Esophagus squamous epithelium (tissue), 5 donors: ENCODE measurements at places on chromosomes 3 and 15.

GRCh38 chr15:95718441-95718840 lies 612.1 kb upstream of the NR2F2 start:
- no peak for DNase-seq

- no peak for DNase-seq
Measured at GRCh38 chr3:17552351-17552750, 190.1 kb downstream of the TBC1D5 start.

DNA sequence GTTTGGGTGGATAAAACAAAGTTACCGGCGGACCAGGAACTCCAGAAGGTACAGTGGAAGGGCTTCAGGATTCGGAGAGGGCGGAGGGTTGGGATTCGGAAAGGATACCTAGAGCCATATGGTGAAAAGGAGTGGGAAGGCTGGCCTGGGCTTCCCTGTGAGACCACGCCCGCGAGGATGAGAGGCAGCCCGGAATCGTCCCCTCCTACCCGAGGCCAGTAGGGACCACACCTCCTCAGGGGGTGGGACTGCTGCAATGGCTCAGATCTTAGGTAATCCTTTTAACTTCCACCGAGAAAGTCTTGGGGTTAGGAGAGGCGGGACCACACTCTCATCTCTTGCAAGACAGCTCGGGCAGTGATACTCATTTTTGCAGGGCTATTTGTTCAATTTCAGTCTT lies 511.3 kb downstream of the OCA2 start:
- no peak for DNase-seq

GRCh38 chr3:4674216-4674615 lies 181.1 kb downstream of the ITPR1 start:
- no peak for DNase-seq

DNA sequence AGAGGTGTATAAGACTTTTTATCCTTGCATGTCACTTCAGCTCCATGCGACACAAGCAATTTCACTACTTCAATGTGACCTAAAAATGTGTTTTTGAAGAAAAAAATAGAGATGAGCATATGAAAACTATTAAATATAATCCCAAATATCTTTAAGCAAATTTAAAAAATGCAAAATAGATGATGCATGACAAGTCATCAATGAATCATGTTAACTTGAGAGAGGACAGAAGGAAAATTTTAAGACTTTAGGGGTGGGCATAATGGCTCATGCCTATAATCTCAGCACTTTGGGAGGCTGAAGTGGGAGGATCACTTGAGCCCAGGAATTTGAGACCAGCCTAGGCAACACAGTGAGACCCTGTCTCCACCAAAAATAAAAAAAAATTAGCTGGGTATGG lies 73.3 kb downstream of the ANKRD28 start:
- no peak for DNase-seq

DNA sequence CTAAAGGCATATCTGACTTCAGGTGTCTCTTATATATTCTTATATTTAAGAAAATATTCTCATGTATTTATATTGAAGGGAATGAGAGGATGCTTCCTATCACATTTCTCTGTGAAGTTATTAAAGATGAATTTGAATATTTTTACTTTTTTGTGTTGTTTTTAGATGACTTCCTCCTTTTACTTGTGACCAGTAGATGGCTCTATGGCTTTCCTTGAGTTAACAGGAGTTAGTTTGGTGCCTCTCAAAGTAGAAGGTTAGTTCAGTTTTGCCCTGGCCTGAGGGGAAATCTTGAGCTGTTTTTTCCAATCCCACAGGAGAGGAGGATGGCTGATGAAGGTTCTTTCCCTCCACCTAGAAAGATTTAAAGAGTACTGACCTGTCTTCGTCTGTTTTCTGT lies 80.7 kb downstream of the SQOR start:
- no peak for DNase-seq

DNA sequence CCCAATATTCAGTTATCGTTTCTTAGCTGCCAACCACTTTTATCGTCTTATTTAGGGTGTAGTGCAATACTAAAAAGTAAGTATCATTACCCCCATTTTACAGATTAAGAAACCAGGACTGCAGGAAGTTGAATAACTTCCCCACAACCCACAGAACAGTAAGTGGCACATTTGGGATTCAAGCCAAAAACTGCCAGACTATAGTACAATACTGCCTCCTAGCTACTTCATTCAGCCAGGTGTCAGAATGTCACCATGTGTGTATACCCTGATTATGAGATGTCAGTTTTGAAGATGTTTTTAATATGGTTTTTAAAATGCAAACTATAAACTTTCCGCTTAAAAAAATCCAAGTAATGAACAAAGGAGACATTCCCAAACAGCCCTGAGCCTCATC lies 74.2 kb upstream of the PROK2 start:
- no peak for DNase-seq

- no peak for DNase-seq
Measured at GRCh38 chr15:52422001-52422400, 106.7 kb downstream of the MYO5A start.

GRCh38 chr3:171974986-171975837 lies 64.2 kb upstream of the FNDC3B start:
- no peak for DNase-seq
